Glomerular endothelial cell (primary cell): ENCODE measurements at places on chromosomes 2 and 18. TPM values are rescaled to one million over a fixed set of nuclear protein-coding genes. Genes with fewer than 3 reads are reported as not detected.

- no peak for DNase-seq
Measured at GRCh38 chr18:66582211-66582610, 21.7 kb downstream of the CDH19 start.

- DNase-seq, result no peak
Measured at GRCh38 chr2:63658176-63658968, 69.6 kb downstream of the MDH1 start.

- no peak for DNase-seq
Measured at GRCh38 chr2:61090386-61090921, 24.8 kb downstream of the SANBR start.

GRCh38 chr18:26471027-26471426, 77.3 kb downstream of the KCTD1 start:
- no peak for DNase-seq

- no peak for DNase-seq
Measured at GRCh38 chr2:203427061-203427460, 98.9 kb downstream of the ABI2 start.

DNA sequence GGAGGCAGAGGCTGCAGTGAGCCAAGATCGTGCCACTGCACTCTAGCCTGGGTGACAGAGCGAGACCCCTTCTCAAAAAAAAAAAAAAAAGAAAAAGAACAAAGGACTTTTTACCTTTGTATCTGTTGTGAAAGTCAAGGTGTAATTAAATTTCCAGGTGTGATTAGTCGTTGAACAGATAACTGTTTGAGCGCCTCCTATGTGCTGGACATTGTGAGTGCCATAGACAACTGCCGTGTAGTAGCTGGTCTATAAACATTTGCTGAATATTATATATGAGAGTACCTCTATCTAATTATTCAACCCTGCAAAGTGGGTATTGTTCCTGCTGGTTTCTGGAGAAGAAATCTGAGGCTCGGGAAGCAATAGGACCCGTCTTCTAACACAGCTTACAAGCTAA, 71.8 kb downstream of the ASAP2 start:
- no peak for DNase-seq

DNA sequence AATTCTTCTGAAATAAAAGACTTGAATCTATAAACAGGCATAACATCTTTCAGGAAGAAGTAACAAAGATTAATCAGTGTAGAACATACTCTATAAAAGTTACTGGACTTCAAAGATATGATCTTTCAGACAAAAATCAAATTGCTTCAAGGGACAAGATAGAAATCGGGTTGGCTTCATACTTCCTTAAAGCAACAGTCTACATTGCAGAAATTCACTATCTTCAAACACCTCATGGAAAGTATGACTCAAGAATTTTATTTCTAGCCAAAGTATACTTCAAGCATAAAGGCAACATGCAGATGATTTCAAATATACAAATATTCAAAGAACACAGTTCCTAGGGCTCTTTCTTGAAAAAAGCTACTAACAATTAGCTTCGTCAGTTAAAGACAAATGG, 240.7 kb downstream of the SRBD1 start:
- DNase-seq, result no peak

DNA sequence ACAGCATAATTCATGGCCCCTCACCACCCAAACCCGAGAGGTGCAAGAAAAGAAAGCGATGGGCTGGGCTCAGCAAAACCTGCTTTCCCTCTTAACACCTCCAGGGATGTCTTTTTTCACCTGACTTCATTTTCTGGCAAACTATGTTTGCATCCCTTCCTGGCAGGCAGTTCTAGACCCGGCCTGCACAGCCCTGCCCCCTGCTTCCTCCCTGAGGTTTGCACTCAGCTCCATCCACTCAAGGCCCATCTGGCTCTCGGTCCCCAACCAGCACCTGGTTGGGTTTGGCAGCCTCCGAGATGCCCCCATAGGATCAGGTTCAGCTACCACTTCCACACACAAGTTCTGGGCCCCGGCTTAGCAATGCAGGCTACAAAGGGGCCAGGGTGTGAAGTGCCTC, 185.7 kb downstream of the SMAD7 start:
- no peak for DNase-seq

DNA sequence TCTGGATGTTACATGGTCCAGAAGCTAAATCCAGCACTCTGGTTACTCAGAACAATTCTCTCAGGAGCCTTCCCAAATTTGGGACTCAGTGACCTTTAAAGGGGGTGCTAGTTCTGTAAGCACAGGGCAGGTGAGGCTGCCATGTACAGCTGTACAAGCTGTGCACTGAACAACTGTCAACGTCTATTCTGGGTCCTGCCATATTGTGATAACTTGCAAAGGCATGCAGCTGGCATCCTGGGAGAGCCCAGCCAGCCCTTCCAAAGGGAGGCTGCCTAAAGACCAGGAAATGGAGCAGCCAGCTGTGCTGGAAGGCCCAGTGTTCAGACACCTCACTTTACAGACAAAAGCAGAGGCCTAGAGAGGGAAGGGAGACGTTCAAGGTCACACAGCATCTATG, 204.8 kb downstream of the KLHL29 start:
- no peak for DNase-seq

- peak; percentile 100 for DNase-seq
Measured at GRCh38 chr18:2515908-2516625, 55.2 kb downstream of the METTL4 start.

GRCh38 chr18:2612996-2613395, 41.6 kb downstream of the NDC80 start:
- DNase-seq, result no peak

- DNase-seq, result no peak
Measured at GRCh38 chr18:79382681-79383387, 12.9 kb upstream of the NFATC1 start.

DNA sequence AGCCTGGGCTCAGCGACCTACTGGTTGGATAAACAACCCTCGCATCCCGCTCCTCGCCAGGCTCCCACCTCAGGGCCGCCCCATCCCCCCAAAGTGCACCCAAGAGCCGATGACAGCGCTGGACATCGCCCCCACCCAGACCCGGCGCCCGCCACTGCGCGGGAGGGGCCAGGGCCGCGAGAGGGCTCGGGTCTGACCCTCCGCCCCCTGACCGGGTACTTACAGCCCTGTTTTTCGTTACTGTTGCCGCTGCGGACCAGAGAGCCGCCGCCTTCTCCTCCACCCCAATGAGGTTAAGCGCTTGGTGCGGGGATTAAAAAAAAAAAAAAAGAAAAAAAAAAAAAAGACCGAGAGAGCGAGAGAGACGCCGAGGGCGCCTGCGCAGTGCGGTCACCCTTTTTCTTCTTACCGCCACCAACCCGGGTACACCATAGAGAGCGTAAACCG, at the start of gene CLASP1:
Gene CLASP1 (minus strand): TSS at position 314 of the 447 bp plus-strand sequence. CDS start 43,567 bp downstream, outside the sequence.
- DNase-seq, result no peak

- DNase-seq, result no peak
Measured at GRCh38 chr18:23819001-23819400, 129.7 kb downstream of the LAMA3 start.

GRCh38 chr2:112679484-112679883, 33.7 kb downstream of the SLC20A1 start:
- no peak for DNase-seq

GRCh38 chr2:62304429-62305417, 108.8 kb downstream of the B3GNT2 start:
- DNase-seq, result peak; percentile 96

DNA sequence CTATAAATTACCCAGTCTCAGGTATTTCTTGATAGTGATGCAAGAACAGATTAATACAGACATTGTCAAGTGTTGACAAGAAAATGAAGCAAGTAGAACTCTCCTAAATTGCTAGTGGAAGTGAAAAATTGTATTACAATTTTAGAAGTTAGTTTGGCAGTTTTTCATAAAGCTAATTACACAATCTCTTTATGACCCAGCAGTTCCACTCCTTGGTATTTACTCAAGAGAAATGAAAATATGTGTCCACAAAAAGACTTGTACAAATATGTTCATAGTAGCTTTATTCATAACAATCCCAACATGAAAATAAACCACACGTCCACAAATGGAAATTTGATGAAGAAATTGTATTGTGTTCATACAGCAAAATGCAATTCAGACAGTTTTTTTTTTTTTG, 49.4 kb downstream of the PDE1A start:
- DNase-seq, result no peak

DNA sequence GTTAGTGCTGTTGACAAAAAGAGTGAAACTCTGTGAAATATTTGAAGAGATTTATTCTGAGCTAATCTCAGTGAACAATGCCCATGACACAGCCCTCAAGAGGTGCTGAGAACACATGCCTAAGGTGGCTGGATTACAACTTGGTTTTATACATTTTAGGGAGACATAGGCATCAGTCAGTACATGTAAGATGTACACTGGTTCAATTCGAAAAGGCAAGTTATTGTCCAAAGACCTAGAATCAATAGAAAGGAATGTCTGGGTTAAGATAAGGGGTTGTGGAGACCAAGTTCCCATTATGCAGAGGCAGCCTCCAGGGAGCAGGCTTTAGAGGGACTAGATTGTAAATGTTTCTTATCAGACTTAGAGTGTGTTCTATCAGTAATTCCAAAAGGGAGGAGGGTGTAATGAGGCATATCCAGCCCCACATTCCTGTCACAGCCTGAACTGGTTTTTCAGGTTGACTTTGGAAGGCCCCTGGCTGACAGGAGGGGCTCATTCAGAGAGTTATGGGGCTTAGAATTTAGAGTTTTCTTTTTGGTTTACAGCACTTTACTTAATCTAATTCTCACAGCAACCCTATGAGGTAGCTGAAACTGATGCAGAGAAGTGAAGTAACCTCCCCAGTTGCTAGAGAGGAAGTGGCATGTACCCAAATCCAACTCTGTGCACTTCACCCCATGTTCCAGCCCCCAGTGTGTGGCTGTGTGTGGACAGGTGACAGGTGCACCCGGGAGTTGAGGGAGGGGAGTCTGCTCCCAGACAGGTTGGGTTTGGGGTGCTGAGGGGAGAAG, 28.3 kb upstream of the ASAP2 start:
- no peak for DNase-seq

- DNase-seq, result no peak
Measured at GRCh38 chr2:27379836-27380625, 503 bp downstream of the ZNF513 start.

- DNase-seq, result no peak
Measured at GRCh38 chr18:21389283-21389682, 147.3 kb downstream of the GREB1L start.

GRCh38 chr18:77486985-77487384, 237.3 kb downstream of the GALR1 start:
- DNase-seq, result no peak

GRCh38 chr2:188495969-188496431, 204.3 kb downstream of the GULP1 start:
- DNase-seq, result no peak

- no peak for DNase-seq
Measured at GRCh38 chr2:190190507-190191162, 128.1 kb upstream of the MSTN start.

GRCh38 chr2:179201869-179202268, 62.8 kb downstream of the SESTD1 start:
- DNase-seq, result no peak

- DNase-seq, result no peak
Measured at GRCh38 chr2:107627164-107627563, 199.5 kb upstream of the RGPD4 start.

- no peak for DNase-seq
Measured at GRCh38 chr2:63587814-63588384, 378 bp downstream of the WDPCP start.

DNA sequence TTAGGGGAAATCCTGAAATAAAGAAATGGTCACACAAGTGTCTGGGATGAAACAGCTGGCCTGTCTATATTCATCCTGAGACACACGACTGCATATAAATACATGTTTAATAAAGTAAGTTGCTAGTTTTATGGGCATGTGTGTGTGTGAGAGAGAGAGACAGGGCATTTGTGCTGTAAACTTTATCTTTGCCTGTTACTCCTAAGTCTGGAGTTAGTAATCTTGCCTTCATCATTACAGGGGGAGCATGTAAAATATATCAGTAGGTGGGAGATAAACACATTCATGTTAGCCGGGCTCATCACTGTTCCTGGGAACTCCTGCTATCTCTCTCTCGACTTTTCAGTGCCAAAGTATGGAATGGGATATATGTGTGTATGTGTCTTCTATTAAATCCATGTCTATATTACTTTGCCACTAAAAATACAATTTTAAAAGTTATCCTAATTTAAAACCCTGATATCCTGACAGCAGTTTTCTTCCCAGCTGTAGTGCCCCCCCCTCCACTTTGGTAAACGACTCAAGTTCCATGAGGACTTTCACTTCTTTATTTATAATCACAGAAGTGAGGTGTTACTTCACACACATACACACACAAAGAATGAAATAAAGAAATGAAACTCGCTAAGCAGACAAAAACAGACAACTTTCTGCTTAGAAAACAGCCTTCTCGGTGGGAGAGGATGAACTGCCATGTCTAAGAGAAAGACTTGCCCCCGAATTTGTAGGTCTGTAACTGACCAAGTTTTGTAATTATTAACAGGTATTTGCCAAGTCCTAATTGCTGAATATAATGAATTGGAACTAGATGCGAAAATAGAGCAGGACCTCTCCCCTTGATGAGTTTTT, 947 bp downstream of the ZEB2 start:
- DNase-seq, result no peak

DNA sequence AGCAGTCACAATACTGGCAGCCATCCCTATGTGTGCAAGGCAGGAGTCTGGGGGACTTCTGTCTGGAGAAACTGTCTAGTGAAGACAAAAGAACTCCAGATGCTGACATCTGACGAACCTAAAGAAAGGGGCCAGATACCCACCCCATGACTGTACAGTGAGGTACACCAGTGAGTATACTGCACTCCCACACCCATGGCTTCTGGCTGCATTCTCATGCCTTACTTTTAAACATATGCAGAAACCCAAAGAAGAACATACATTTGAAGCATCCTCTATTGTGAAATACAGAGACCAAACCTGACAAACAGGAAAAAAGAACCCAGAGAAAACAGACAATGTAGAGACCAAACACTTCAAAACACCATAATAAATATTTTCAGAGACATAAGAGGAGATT, 102.2 kb downstream of the ACTR3 start:
- DNase-seq, result no peak

The NT5C1B gene
- not detected in 2 replicates for total RNA-seq

The ASXL3 gene
- total RNA-seq, result 0.19 and 0.47 TPM in 2 replicates

The BMP10 gene
- total RNA-seq, result not detected in 2 replicates

The MALT1 gene
- total RNA-seq, result 9.2 and 11.0 TPM in 2 replicates

The AOX1 gene
- total RNA-seq, result 3.8 and 6.3 TPM in 2 replicates

The SERPINB7 gene
- 0.58 and 0.82 TPM in 2 replicates for total RNA-seq

The DLX1 gene
- 0.34 TPM in 1 of 2 replicates, not detected in the other for total RNA-seq

The SNTG2 gene
- 1.5 TPM in 1 of 2 replicates, not detected in the other for total RNA-seq

The SKA1 gene
- total RNA-seq, result 1.7 and 9.8 TPM in 2 replicates

The IL1RL1 gene
- 5.8 and 20.5 TPM in 2 replicates for total RNA-seq

The PIKFYVE gene
- 19.0 and 27.2 TPM in 2 replicates for total RNA-seq

The PSMA8 gene
- total RNA-seq, result not detected in 2 replicates

The ANKRD30BL gene
- total RNA-seq, result not detected in 2 replicates

The INHBB gene
- 2.4 and 13.9 TPM in 2 replicates for total RNA-seq

The IL18RAP gene
- total RNA-seq, result not detected in 2 replicates

The NCKAP5 gene
- total RNA-seq, result 6.8 and 9.9 TPM in 2 replicates

The HRH4 gene
- not detected in 2 replicates for total RNA-seq

The KCNE4 gene
- total RNA-seq, result 0.47 and 1.2 TPM in 2 replicates

The ZNF521 gene
- total RNA-seq, result 114 and 118 TPM in 2 replicates
